ENCODE measurements at places on chromosomes 13 and 19. TPM values are rescaled to one million over a fixed set of nuclear protein-coding genes. Genes with fewer than 3 reads are reported as not detected.

DNA sequence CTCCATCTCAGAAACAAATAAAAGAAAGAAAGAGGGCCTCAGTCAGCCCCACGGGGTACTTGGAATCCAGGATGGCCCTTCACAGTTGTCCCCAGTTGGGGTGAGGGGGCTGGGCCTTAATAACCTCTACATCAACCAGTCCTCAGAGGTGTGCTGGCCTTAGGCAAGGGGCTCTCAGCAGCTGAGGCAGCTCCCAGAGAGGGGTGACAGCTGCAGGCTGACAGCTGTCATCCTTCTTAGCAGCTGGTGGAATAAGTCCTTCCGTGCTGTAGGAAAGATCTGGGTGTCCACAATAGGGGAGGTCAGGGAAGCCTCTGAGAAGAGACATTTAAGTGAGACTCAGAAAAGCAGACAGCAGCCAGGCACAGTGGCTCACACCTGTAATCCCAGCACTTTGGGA, 7.4 kb downstream of the BCAM start:
- H3K27ac ChIP-seq = no peak overlapping the region
- no peak for DNase-seq
- peaks cover 7% of the 10 kb centered on the region for H3K4me1 ChIP-seq
- no peak overlapping the region for H3K4me3 ChIP-seq
- H3K36me3 ChIP-seq = no peaks in the 10 kb centered on the region
- H3K27me3 ChIP-seq = peaks cover 5% of the 10 kb centered on the region

- no peaks in the 10 kb centered on the region for H3K4me1 ChIP-seq
- no peak overlapping the region for H3K4me3 ChIP-seq
- no peak for DNase-seq
- no peaks in the 10 kb centered on the region for H3K36me3 ChIP-seq
- H3K27ac ChIP-seq = no peak overlapping the region
Measured at GRCh38 chr13:22316494-22317025, 645.7 kb downstream of the FGF9 start.

DNA sequence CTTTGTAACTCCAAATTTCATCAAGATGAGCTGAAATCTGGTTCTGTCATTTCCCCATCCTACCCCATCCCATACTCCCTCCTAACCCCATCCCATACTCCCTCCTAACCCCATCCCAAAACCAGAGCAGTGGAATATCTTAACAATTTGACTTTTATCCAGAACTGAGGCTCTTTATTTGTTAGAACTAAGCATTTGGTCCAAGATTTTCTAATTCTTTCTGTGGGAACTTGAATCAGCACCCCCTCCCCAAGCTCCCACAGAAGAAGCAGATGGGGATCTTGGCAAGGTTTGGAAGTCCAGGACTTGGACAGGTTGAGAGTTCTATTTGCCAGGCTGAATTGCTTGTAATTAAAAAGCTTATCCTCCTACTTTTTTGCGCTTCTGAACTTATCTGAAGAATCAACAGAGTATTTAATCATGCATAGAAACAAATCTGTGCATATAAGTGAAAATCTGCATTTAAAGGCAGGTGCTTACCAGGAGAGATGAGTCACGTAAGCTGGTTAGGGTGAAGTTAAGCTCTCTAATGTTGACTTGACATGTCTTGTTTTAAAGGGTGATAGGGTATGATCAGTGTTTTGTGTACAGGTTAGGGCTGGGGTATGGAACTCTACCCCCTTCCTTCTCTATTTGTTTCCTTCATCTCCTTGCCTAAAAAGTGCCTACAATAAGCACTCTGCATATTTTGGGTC, 111.1 kb downstream of the COG6 start:
- no peak for DNase-seq
- no peaks in the 10 kb centered on the region for H3K36me3 ChIP-seq
- H3K27ac ChIP-seq = peak overlapping the region; percentile 13

- peak within 1 kb of the TSS; percentile 81 for H3K4me3 ChIP-seq
- peak; percentile 86 for DNase-seq
- H3K36me3 ChIP-seq = peaks cover 7% of the 10 kb centered on the region
- no peaks in the 10 kb centered on the region for H3K27me3 ChIP-seq
Measured at GRCh38 chr19:44141191-44142058, at the start of gene ZNF234. TSS of gene ZNF234 (plus strand) at chr19:44141554. CDS start at chr19:44144633, 3,079 bp downstream.

GRCh38 chr19:41706741-41707501, 1.5 kb upstream of the CEACAM5 start:
- H3K27me3 ChIP-seq = peaks cover 36% of the 10 kb centered on the region
- no peaks in the 10 kb centered on the region for H3K4me1 ChIP-seq
- no peak for DNase-seq
- H3K4me3 ChIP-seq = no peak overlapping the region
- no peak overlapping the region for H3K27ac ChIP-seq
- no peaks in the 10 kb centered on the region for H3K36me3 ChIP-seq

DNA sequence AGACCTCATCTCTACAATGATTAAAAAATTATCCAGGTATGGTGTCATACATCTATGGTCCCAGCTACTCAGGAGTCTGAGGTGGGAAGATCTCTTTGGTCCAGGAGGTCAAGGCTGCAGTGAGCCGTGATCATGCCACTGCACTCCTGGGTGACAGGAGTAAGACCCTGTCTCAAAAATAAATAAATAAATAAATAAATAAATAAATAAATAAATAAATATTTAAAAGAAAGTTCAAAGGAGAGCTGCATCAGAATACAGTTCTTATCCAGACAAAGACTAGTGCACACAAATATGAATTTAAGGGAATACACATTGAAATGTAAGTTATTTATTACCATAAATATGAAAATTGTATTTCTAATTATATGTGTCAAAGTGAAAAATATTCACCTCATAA, 624.9 kb downstream of the SLITRK6 start:
- H3K4me3 ChIP-seq = no peak overlapping the region
- no peaks in the 10 kb centered on the region for H3K4me1 ChIP-seq
- DNase-seq = no peak

- H3K36me3 ChIP-seq = no peaks in the 10 kb centered on the region
- no peak for DNase-seq
- no peak overlapping the region for H3K27ac ChIP-seq
- H3K4me3 ChIP-seq = no peak overlapping the region
- peaks cover 17% of the 10 kb centered on the region for H3K27me3 ChIP-seq
- peaks cover 9% of the 10 kb centered on the region for H3K4me1 ChIP-seq
Measured at GRCh38 chr19:4199699-4200293, 17.3 kb downstream of the ANKRD24 start.

DNA sequence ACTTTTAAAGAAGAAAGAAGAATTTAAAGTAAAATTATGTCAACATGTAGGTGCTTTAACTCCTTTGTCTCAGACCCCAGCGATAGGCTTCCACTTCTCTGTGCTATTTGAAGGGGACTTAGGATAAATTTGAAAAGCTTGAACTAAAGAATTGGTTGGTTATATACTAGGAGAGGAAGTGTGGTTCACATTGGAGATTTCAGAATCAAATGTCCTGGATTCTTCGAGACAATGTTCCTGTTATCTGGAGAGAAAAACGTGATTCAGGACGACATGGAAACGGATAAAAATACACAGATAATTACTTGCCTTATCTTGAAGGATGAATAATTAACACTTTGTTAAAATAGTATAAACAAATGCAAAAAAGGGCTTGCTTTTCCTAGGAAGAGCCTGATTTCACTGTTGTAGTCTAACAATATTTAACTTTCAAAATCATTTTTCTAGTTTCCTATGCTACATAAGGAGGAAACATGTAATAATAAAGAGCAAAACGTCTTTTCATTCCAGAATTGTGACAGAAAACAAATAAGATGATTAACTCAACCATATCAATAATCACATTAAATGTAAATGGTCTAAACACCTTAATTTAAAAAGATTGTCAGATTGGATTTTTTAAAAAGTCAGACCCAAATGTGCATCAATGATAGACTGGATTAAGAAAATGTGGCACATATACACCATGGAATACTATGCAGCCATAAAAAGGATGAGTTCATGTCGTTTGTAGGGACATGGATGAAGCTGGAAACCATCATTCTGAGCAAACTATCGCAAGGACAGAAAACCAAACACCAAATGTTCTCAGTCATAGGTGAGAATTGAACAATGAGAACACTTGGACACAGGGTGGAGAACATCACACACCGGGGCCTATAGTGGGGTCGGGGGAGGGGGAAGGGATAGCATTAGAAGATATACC, 724 bp upstream of the ZNF780A start:
- peak overlapping the region; percentile 93 for H3K27ac ChIP-seq
- peak overlapping the region; percentile 64 for H3K4me3 ChIP-seq
- H3K27me3 ChIP-seq = no peaks in the 10 kb centered on the region
- no peaks in the 10 kb centered on the region for H3K36me3 ChIP-seq
- H3K4me1 ChIP-seq = peaks cover 12% of the 10 kb centered on the region

NLRP7 gene
- total RNA-seq = not detected

- no peak overlapping the region for H3K4me3 ChIP-seq
- H3K4me1 ChIP-seq = peaks cover 22% of the 10 kb centered on the region
- H3K27me3 ChIP-seq = peaks cover under 1% of the 10 kb centered on the region
- no peak overlapping the region for H3K27ac ChIP-seq
Measured at GRCh38 chr19:1035998-1036621, 3.8 kb upstream of the ABCA7 start.

BICRA gene
- total RNA-seq = 2.9 TPM

CACNA1A gene
- 1.4 TPM for total RNA-seq

DNA sequence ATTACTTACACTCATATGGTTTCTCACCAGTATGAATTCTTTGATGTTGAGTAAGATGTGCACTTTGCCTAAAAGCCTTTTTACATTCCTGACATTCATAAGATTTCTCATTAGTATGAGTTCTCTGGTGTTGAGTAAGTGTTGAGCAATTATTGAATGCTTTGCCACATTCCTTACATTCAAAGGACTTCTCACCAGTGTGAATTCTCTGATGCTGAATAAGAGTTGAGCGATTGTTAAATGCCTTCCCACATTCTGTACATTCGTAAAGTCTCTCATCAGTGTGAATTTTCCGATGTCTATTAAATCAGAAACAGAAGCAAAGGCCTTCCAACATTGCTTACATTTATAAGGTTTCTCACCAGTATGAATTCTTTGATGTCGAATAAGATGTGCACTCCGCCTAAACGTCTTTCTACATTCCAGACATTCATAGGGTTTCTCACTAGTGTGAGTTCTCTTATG, 14.2 kb upstream of the ZFP30 start:
- H3K4me1 ChIP-seq = no peaks in the 10 kb centered on the region
- H3K27me3 ChIP-seq = no peaks in the 10 kb centered on the region
- DNase-seq = no peak
- H3K36me3 ChIP-seq = no peaks in the 10 kb centered on the region
- H3K4me3 ChIP-seq = no peak overlapping the region
- no peak overlapping the region for H3K27ac ChIP-seq

- peaks cover 7% of the 10 kb centered on the region for H3K4me1 ChIP-seq
- DNase-seq = no peak
- no peak overlapping the region for H3K27ac ChIP-seq
- no peaks in the 10 kb centered on the region for H3K36me3 ChIP-seq
Measured at GRCh38 chr19:21611659-21612402, 106.4 kb downstream of the ZNF429 start.

PROZ gene
- total RNA-seq = not detected

CCL25 gene
- not detected for total RNA-seq

DNA sequence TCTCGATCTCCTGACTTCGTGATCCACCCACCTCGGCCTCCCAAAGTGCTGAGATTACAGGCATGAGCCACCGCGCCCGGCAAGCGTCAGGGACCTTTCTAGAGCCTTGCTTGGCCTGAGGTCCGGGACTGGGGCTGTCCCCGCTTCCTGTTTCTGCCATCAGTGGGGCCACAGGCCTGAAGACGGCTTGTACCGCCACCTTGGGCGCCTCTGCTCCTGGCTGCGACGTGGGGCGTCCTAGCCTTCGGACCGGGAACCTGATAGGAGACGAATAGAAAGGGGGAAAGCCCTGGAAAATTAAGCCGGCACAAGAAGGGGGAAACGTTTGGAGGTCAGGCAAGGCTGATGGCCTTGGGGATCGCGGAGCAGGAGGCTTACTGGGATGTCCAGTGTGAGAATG, 35.1 kb downstream of the RNF6 start:
- no peak for DNase-seq
- peak overlapping the region; percentile 77 for H3K27ac ChIP-seq

- no peak overlapping the region for H3K4me3 ChIP-seq
- H3K4me1 ChIP-seq = no peaks in the 10 kb centered on the region
- no peaks in the 10 kb centered on the region for H3K27me3 ChIP-seq
Measured at GRCh38 chr13:98839856-98840769, 87.6 kb upstream of the SLC15A1 start.

SIGLEC12 gene
- total RNA-seq = not detected

GRCh38 chr19:11446652-11447301, 11.3 kb downstream of the PRKCSH start:
- DNase-seq = peak; percentile 78
